ENCODE measurements at places on chromosomes 7 and 10. TPM values are rescaled to one million over a fixed set of nuclear protein-coding genes. Genes with fewer than 3 reads are reported as not detected.
A peak's percentile ranks its signal among the peaks of the same experiment; 100 is the strongest.

GRCh38 chr10:24097751-24098207 is 111.2 kb upstream of the KIAA1217 start:
- no peaks in the 10 kb centered on the region for H3K36me3 ChIP-seq
- H3K4me1 ChIP-seq, result no peaks in the 10 kb centered on the region
- H3K27me3 ChIP-seq, result no peaks in the 10 kb centered on the region
- no peak overlapping the region for H3K27ac ChIP-seq
- H3K4me3 ChIP-seq, result no peak overlapping the region

GRCh38 chr10:26697922-26698608 is 564 bp downstream of the PDSS1 start:
- no peaks in the 10 kb centered on the region for H3K27me3 ChIP-seq
- H3K36me3 ChIP-seq, result peaks cover 24% of the 10 kb centered on the region
- peak overlapping the region; percentile 99 for H3K4me3 ChIP-seq
- peaks cover 29% of the 10 kb centered on the region for H3K4me1 ChIP-seq

The RP9 gene
- 12.8 TPM for total RNA-seq

The OR6V1 gene
- not detected for total RNA-seq

The AKR1C3 gene
- 1.8 TPM for total RNA-seq

DNA sequence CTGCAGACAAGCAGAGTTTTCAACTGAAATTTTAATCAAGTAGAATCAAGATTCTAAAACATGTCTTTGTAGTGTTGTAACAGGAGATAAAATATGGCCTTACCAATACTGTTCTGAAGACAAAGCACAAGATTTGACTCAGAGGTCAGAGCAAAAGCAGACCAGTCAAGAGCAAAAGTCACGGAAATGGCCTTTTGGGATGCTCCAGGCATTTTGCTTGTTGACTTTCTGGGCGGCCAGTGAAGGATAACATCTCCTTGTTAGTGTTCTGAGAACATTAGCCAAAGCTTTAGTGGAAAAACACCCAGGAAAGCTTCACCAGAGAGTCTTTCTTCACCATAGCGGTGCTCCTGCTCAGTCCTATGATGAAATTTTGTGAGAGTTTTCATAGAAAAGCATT is 590.6 kb downstream of the ARL4A start:
- H3K27me3 ChIP-seq, result peaks cover 2% of the 10 kb centered on the region
- no peaks in the 10 kb centered on the region for H3K4me1 ChIP-seq
- no peak overlapping the region for H3K27ac ChIP-seq
- no peak overlapping the region for H3K4me3 ChIP-seq

The RAB18 gene
- total RNA-seq, result 69.6 TPM

The FFAR4 gene
- total RNA-seq, result not detected

DNA sequence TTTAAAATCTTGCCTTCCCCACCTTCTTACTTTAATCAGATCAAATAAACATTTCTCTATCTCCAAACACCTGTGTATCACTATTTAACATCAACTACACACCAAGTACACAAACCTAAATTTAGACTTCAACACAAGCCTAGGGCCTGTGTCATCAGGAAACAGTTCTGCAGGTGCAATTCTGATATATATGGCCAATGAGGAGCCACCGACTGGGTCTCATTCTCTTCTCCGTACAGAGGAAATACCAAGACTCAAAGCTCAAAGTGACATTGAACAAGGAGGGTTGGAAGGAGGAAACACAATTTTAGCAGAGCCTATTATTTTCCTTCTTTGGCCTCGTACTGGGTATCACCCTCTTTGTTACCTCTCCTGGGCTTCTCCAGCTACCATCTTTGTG is 152.6 kb upstream of the PRR15 start:
- no peak for DNase-seq
- no peaks in the 10 kb centered on the region for H3K4me1 ChIP-seq
- no peak overlapping the region for H3K4me3 ChIP-seq

The EIF3B gene
- total RNA-seq, result 154 TPM

DNA sequence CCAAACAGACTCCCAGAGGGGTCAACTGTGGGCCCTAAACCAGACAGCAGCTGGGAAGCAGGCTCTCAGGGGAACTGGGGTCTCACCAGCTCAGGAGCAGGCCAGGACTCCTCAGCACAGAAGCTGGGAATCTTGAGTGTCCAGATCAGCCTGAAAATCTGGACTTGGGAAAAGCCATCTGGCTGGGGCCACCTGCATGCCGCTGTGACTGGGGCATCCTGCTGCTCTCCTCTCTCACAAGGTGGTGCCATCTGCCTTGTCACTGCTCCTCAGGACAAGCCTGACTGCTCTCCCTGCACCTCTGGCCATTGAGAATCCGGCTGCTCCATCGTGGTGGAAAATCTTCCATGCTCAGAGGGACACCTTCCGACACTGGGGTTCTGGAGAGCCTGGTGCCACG is 141.4 kb downstream of the PLPP4 start:
- H3K36me3 ChIP-seq, result no peaks in the 10 kb centered on the region
- no peaks in the 10 kb centered on the region for H3K27me3 ChIP-seq
- H3K4me1 ChIP-seq, result peaks cover 2% of the 10 kb centered on the region

- no peaks in the 10 kb centered on the region for H3K4me1 ChIP-seq
- DNase-seq, result no peak
- no peaks in the 10 kb centered on the region for H3K36me3 ChIP-seq
- no peak overlapping the region for H3K27ac ChIP-seq
Measured at GRCh38 chr7:318476-318875, 28.5 kb downstream of the FOXL3 start.

The PRKAR2B gene
- total RNA-seq, result 1.6 TPM

DNA sequence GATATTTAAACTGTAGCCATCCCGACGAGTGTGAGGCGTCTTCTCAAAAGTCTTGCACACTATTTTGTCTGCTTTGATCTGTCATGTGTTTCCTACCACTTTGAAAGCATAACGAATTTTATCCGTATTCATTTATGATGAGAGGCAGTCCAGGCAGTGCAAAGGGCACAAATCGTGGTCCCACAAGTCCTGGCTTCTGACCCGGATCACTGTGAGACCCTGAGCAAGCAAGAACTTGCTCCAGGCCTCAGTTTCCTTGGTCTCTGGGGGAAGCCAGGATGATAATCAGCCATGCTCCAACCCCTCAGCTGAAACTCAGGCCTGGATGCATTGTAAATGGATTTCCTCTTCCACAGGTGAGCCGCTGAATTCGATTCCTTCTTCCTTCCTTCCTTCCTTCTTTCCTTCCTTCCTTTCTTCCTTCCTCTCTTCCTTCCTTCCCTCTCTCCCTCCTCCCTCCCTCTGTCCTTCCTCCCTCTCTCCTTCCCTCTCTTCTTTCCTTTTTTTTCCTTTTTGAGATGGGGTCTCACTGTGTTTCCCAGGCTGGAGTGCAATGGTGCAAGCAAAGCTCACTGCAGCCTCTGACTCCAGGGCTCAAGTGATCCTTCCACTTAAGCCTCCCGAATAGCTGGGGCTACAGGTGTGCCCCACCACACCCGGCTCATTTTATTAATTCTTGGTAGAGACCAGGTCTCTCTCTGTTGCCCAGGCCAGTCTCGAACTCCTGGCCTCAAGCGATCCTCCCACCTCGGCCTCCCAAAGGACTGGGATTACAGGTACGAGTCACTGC is 18.4 kb upstream of the ZKSCAN1 start:
- no peaks in the 10 kb centered on the region for H3K36me3 ChIP-seq
- no peak for DNase-seq
- H3K27ac ChIP-seq, result peak overlapping the region; percentile 83
- H3K4me1 ChIP-seq, result peaks cover 14% of the 10 kb centered on the region
- H3K4me3 ChIP-seq, result peak overlapping the region; percentile 68

- H3K4me1 ChIP-seq, result no peaks in the 10 kb centered on the region
- H3K27me3 ChIP-seq, result no peaks in the 10 kb centered on the region
Measured at GRCh38 chr10:129522041-129522585, 55.1 kb downstream of the MGMT start.

- DNase-seq, result no peak
- H3K27ac ChIP-seq, result no peak overlapping the region
- H3K4me3 ChIP-seq, result no peak overlapping the region
Measured at GRCh38 chr7:157900011-157900410, 563.2 kb downstream of the DNAJB6 start.

The CYP2E1 gene
- total RNA-seq, result 0.80 TPM

The GRB10 gene
- 1.8 TPM for total RNA-seq

The OR2A5 gene
- total RNA-seq, result not detected

The FAM20C gene
- total RNA-seq, result 2.6 TPM

GRCh38 chr10:20688797-20689544 is 208.1 kb downstream of the NEBL start:
- H3K36me3 ChIP-seq, result no peaks in the 10 kb centered on the region
- H3K4me3 ChIP-seq, result no peak overlapping the region
- no peak overlapping the region for H3K27ac ChIP-seq
- H3K4me1 ChIP-seq, result no peaks in the 10 kb centered on the region

DNA sequence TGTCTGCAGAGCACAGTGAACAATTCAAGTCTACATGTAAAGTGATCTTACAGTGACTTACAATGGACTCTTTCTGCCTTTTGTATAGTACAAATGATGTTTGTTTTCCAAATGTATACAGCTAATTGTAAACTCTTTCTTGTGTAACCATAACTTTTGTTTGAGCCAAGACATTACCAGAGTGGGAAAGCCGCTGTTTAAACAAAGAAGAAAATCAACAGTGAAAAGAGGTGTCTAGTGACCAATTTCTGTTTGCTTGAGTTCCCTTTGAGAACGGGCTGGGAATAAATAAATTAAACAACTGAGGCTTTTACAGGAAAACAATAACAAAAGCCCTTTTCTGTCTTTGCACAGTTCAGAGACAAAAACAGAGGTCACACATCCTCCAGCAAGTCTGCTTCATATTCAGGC is 1163.4 kb downstream of the CNTNAP2 start:
- no peak for DNase-seq
- H3K27ac ChIP-seq, result no peak overlapping the region
- H3K27me3 ChIP-seq, result no peaks in the 10 kb centered on the region

- peaks cover 9% of the 10 kb centered on the region for H3K4me1 ChIP-seq
- H3K36me3 ChIP-seq, result peaks cover 25% of the 10 kb centered on the region
- H3K27me3 ChIP-seq, result no peaks in the 10 kb centered on the region
- H3K27ac ChIP-seq, result peak overlapping the region; percentile 63
- H3K4me3 ChIP-seq, result no peak overlapping the region
- no peak for DNase-seq
Measured at GRCh38 chr10:69377933-69378332, 38.8 kb downstream of the TACR2 start.

- peaks cover 31% of the 10 kb centered on the region for H3K36me3 ChIP-seq
- no peak overlapping the region for H3K27ac ChIP-seq
- H3K4me3 ChIP-seq, result no peak overlapping the region
- peaks cover 21% of the 10 kb centered on the region for H3K4me1 ChIP-seq
- no peak for DNase-seq
Measured at GRCh38 chr7:2362385-2363088, 7.9 kb downstream of the EIF3B start.

The DPYSL4 gene
- 8.5 TPM for total RNA-seq

DNA sequence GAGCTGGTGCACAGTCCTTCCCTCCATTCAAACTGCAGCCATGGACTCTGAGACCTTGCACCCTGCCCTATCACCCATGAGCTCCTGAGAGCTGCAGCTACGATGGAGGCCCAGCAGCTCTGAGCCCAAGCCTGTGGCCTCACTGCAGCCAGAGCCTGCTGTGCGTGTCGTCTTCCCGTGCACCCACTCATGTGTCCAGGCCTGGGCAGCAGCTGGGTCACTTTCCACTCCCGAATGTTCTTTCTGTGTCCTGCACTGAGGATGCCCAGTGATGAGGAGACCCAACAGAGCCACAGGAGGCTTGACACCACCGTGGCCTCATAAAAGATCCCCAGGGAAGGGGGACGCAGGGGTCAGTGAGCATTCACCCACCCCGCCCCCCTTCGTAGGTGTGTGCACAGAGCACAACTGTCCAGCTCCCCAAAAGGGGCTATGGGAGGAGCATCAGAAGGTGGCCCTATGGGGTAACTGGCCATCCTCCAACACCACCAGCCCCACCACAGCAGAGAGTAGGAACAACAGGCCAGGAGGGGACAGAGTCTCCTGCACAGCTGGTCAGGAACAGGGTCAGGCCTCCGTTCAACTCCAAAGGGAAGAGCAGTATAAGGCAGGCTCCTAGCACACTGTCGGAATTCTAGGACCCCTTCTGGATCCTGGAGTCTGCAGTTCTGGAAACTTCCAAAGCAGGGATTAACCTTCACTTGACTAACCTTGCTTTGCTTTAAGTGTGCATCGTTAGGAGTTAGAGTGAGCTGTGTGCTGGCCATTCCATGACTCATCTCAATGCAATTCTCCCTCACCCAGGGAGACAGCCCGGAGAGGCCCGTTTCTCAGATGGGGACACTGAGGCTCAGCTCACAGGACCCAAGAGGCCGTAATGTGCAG is 52.6 kb downstream of the RASGEF1A start:
- no peaks in the 10 kb centered on the region for H3K4me1 ChIP-seq
- no peaks in the 10 kb centered on the region for H3K27me3 ChIP-seq
- H3K36me3 ChIP-seq, result no peaks in the 10 kb centered on the region
- no peak overlapping the region for H3K4me3 ChIP-seq
- DNase-seq, result no peak
- no peak overlapping the region for H3K27ac ChIP-seq

GRCh38 chr7:69476416-69476815 is 121.9 kb upstream of the AUTS2 start:
- no peak for DNase-seq
- H3K27ac ChIP-seq, result no peak overlapping the region
- no peaks in the 10 kb centered on the region for H3K36me3 ChIP-seq

- no peak overlapping the region for H3K27ac ChIP-seq
- no peak overlapping the region for H3K4me3 ChIP-seq
- H3K27me3 ChIP-seq, result no peaks in the 10 kb centered on the region
- no peak for DNase-seq
Measured at GRCh38 chr7:31903962-31904361, 166.2 kb downstream of the PDE1C start.

The DRGX gene
- total RNA-seq, result not detected

- no peak overlapping the region for H3K27ac ChIP-seq
- H3K4me1 ChIP-seq, result no peaks in the 10 kb centered on the region
- no peaks in the 10 kb centered on the region for H3K27me3 ChIP-seq
- no peak overlapping the region for H3K4me3 ChIP-seq
- peaks cover 34% of the 10 kb centered on the region for H3K36me3 ChIP-seq
- no peak for DNase-seq
Measured at GRCh38 chr7:133344275-133344674, 91.4 kb downstream of the EXOC4 start.

DNA sequence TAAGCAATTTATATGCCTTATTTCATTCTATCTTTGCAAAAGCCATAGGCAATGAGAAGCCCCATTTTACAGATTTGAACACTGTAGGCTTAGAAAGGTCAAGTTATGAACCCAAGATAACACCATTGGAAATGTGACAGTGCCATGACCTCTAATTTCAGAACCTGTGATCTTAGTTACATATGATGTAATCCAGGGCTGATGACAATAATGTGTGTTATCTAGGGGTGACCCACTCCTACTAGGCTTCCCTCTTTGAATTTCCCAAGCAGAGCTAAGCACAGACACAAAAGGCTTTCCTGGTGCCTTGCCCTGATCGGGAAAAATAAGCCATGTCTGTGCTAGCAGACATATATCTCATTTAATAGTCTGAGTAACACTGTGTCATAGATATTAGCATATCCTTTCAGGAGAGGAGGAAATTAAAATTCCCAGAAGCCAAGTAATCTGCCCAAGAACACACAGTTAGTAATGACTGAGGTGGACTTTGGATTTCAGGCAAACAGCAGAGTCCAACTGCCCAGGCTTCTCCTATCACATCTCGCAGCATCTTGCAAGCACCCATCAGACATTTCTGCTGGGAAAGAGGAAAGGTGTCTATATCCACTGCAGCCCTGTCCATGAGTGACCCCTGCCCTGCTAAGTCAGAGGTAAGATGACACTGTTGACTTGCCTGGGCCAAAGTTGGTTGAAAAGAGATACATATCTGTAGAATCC is 2.8 kb upstream of the TECTB start:
- no peak overlapping the region for H3K27ac ChIP-seq
- no peaks in the 10 kb centered on the region for H3K4me1 ChIP-seq
- H3K27me3 ChIP-seq, result peaks cover 14% of the 10 kb centered on the region
- H3K36me3 ChIP-seq, result no peaks in the 10 kb centered on the region

- no peak overlapping the region for H3K4me3 ChIP-seq
- peaks cover 9% of the 10 kb centered on the region for H3K36me3 ChIP-seq
- peaks cover 11% of the 10 kb centered on the region for H3K4me1 ChIP-seq
- no peaks in the 10 kb centered on the region for H3K27me3 ChIP-seq
Measured at GRCh38 chr10:6624392-6624791, 44.3 kb upstream of the PRKCQ start.

Measured in activated naive CD8-positive, alpha-beta T cell treated with anti-CD3 and anti-CD28 coated beads, Interleukin-2, amount 10 ng/mL, durations not matched to agents 7 days and 5 days (primary cell).